Spleen (tissue), 13 donors: ENCODE measurements at places on chromosomes 11 and 22. TPM values are rescaled to one million over a fixed set of nuclear protein-coding genes. Genes with fewer than 3 reads are reported as not detected.

The TESMIN gene
- total RNA-seq: 8.0 TPM

DNA sequence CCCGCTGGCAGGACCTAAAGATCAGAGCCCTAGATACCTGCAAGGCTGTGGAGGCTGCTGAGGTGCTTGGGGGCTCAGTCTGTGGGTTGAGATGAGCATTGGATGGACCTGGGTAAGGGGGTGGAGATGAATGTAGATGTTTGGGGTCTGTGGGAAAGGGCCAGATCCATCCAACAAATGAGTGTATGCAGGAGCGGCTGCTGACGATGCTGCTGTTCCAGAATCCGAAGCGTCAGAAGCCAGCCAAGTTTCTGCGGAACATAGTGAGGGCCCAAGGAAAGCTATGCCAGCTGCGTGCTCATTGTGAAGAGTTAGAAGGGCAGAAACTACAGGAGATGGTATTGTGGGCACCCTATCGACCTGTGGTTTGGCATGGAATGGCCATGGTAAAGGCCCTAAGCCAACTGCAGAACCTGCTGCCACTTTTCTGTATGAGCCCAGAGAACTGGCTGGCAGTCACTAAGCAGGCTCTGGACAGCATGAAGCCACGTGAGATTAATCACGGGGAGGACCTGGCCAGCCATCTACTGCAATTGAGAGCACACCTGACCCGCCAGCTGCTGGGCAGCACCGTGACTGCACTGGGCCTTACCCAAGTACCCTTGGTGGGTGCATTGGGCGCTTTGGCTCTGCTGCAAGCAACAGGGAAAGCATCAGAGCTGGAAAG, 36.6 kb downstream of the RRP8 start:
- H3K4me3 ChIP-seq: no peak overlapping the region
- DNase-seq: peak; percentile 54
- no peaks in the 10 kb centered on the region for H3K36me3 ChIP-seq
- no peak overlapping the region for H3K27ac ChIP-seq
- no peaks in the 10 kb centered on the region for H3K27me3 ChIP-seq

The CD6 gene
- total RNA-seq: 44.4 TPM

DNA sequence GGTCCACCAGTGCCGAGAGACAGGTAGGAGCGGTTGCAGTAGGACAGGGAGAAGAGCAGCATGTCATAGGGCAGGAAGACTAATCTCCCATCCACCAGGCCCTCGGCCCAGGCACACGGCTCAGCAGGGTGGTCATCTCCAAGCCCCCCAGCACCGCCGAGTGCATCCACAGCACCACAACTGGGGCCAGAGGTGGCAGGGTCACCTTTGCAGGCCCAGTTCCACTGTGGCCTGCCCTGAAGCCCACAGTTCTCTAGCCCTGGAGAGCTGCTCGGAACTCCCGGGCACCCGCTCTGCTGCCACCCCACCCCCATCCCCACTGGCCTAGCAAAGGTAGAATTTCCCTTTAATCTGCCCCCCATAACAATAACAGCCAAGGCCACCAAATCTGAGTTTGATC, 49.1 kb upstream of the LRRC32 start:
- no peaks in the 10 kb centered on the region for H3K36me3 ChIP-seq
- H3K4me1 ChIP-seq: peaks cover 9% of the 10 kb centered on the region
- no peak overlapping the region for H3K4me3 ChIP-seq

GRCh38 chr22:46165977-46166376, 15.7 kb downstream of the PPARA start:
- no peak overlapping the region for H3K4me3 ChIP-seq
- peaks cover 3% of the 10 kb centered on the region for H3K36me3 ChIP-seq
- no peak for DNase-seq

DNA sequence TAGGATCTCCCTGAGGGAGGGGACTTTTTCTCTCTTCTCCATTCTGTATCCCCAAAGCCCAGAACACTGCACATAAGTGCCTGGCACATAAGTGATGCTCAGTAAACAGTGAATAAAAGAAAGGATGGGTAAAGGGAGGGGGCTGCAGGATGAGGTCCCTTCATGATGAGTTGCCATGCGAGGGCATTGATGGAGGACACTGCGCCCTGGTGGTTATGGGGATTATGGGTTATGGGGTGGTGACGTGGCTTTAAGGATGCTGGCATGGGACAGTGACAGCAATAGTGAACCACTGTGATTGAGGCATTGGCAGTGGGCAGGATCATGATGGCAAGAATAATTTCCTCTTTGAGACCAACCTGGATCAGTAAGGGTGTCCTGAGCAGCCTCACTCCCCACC, 43.9 kb upstream of the LRRC32 start:
- H3K27me3 ChIP-seq: no peaks in the 10 kb centered on the region
- DNase-seq: no peak

The SLC6A5 gene
- total RNA-seq: not detected

The GGTLC3 gene
- not detected for total RNA-seq

The TSPAN32 gene
- 17.3 TPM for total RNA-seq

DNA sequence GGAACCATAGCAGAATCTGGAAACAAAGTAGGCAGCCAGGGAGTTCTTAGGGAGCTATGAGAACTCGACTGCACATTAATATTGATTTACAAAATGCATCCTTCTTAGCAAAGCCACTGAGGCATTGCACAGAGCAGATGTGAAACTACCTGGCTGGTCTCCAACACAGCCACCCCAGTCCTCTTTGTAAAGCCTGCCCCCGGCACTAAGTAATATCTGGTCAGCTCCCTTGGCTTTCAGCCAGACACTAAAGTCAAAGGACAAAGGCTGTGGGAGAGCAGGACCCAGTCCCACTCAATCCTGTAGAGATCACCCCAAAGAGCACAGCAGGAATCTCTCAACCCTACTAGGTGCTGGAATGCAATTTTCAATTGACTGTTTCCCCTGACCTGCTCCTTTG, 12.8 kb downstream of the XRRA1 start:
- no peak overlapping the region for H3K4me3 ChIP-seq
- H3K36me3 ChIP-seq: no peaks in the 10 kb centered on the region
- no peak overlapping the region for H3K27ac ChIP-seq
- peaks cover 2% of the 10 kb centered on the region for H3K4me1 ChIP-seq
- no peaks in the 10 kb centered on the region for H3K27me3 ChIP-seq

GRCh38 chr11:1852877-1853276, at the start of gene LSP1:
Gene LSP1, plus strand, starts transcription at chr11:1853084. Its CDS starts 61 bp downstream, at chr11:1853145.
- H3K27ac ChIP-seq: peak within 1 kb of the TSS; percentile 92
- DNase-seq: peak; percentile 95
- peaks cover 79% of the 10 kb centered on the region for H3K4me1 ChIP-seq
- H3K27me3 ChIP-seq: no peaks in the 10 kb centered on the region

DNA sequence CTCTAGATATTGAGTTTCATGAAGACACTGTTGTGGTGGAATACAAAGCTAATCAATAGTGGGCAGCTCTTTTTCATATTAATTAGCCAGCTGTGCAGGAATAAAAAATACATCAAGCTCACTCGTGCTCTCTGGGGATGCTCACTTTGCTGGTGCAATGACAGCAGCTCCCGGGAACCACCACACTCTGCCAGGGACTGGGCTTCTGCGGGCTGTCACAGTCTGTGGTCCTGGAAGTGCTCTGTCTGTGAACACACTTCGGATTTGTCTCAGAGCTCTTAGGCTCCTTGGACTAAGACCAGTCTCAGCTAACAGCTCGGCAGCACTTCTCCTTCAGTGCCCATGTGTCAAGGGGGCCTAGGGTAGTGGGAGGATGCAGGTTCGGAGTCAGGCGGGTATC, 393.5 kb downstream of the TENM4 start:
- H3K27me3 ChIP-seq: no peaks in the 10 kb centered on the region
- no peaks in the 10 kb centered on the region for H3K4me1 ChIP-seq
- H3K4me3 ChIP-seq: no peak overlapping the region

The RASSF10 gene
- not detected for total RNA-seq

DNA sequence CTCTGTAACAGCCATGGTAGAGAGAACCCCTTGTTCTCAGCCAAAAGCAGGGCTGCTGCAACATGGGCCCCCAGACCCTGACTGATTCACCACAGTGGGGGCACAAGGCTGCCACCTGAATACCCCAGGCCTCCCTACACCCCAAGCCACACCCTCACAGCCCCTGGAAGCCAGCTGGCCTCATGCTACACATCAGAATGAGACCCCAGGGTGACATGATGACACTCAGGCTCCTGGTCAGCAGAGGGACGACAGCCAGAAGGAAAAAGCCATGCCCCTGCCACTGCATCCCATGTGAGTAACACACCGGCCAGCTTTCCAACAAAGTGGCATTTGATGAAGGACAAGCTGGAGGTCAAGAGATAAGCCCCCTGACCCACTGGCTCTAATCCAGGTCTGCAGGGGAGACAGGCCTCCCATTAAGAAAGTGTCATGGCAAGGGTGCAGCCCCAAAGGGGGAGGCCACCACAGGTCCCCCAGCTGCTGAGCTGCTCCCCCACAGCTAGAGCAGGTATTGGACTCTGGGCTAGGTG, 2.6 kb downstream of the CDPF1 start:
- H3K4me3 ChIP-seq: no peak overlapping the region
- no peak for DNase-seq
- H3K27ac ChIP-seq: no peak overlapping the region

The ZNF214 gene
- 0.70 TPM for total RNA-seq

DNA sequence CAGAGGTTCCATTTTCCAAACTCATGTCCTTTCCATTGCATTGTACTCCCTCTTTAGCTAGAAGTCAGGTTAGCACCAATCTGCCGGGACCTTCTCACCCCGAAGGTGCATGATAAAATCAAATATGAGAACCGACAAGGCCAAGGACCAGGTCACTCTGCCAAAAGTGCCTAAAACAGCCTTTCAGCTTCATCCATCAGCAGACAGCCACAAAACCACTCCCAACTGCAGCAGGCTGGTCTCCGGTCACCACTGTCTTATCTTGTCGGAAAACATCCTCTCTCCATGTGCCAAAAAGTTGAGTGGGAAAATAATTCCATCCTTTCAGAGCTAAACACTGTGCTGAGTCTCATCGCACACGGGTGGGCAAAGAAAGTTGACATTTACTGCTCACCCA, 1.4 kb downstream of the PI4KA start:
- no peak overlapping the region for H3K27ac ChIP-seq
- H3K36me3 ChIP-seq: no peaks in the 10 kb centered on the region
- H3K4me3 ChIP-seq: peak overlapping the region; percentile 98
- DNase-seq: no peak
- peaks cover 32% of the 10 kb centered on the region for H3K4me1 ChIP-seq

DNA sequence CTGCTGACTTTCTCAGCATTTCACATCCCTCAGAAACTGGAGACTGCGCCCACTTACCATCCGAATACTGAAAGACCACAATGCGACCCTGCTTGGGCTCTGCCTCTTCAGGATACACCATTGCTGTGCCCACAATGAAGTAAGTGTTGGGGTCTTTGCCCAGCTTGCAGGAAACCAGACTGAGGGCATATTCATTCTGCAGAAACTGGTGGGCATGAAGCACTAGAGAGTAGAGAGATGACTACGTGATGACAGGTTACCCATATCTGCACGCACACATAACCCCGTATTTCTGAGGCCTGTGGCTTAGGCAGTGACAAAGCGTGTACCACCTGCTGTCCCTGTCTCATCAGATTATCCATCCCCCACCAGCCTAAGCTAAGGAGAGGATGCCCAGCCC, 14.6 kb upstream of the VWCE start:
- no peaks in the 10 kb centered on the region for H3K27me3 ChIP-seq
- H3K4me3 ChIP-seq: no peak overlapping the region
- H3K36me3 ChIP-seq: peaks cover 100% of the 10 kb centered on the region
- H3K27ac ChIP-seq: no peak overlapping the region
- no peaks in the 10 kb centered on the region for H3K4me1 ChIP-seq

The TCN2 gene
- 33.3 TPM for total RNA-seq

- no peak overlapping the region for H3K27ac ChIP-seq
- no peaks in the 10 kb centered on the region for H3K4me1 ChIP-seq
- H3K27me3 ChIP-seq: no peaks in the 10 kb centered on the region
- no peaks in the 10 kb centered on the region for H3K36me3 ChIP-seq
Observed at GRCh38 chr11:131118247-131118646, 202.0 kb upstream of the SNX19 start.

The NXPE2 gene
- not detected for total RNA-seq

DNA sequence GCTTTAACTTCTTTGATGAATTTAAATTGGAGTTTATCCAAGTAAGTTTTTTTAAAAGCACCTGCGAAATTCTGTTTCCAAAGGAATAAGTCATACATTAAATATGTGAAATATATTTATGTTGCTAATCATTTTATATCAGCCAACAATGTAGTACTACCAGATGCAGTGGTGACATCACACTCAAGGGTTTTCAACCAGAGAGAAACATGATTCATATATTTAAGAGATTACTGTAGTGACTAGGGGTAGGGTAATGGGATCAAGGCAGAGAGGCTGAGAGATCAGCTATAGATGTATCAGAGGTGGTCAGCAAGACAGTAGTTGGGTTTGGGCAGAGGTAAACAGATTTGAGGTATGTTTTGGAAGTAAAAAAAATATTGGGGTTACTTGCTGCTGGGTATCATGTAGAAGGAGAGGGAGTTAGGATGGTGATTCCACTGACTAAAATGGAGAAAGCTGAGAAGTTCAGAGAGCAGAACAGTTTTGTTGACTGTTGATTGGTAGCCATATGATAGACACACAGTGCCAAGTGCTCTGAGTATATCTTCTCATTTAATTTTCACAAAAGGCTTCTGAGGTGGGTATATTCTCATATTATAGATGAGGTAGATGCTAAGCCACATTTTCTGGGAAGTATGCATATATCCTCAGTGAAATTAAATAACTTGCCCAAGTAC, 39.4 kb downstream of the CEP57 start:
- no peak for DNase-seq
- no peaks in the 10 kb centered on the region for H3K4me1 ChIP-seq
- H3K27ac ChIP-seq: no peak overlapping the region
